NCI-H1436 (cell line): ENCODE measurements at places on chromosomes 5 and 9.

DNA sequence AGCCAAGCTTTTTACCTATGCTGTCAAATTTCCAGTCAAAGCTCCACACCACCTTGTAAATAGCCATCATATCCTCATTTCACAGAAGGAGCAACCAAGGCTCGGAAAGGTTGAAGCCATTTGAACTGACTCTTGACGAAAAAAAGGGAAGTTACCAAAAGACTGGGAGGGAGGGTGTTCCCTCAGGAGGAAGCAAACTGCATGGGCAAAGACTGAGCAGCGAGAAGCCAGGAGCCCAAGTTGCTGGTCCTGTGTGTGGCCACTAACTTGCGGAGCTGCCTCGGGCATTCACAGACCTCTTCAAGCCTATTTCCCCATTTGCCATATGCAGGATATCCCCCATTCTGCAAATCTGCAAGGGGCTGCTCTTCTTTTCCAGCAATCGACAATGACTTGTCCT is 37.4 kb downstream of the TTLL11 start:
- no peak for DNase-seq

GRCh38 chr9:106119176-106119575 is 424.8 kb downstream of the TMEM38B start:
- no peak for DNase-seq

- DNase-seq: peak; percentile 18
Observed at GRCh38 chr9:88076286-88077070, 61.8 kb downstream of the SPATA31C2 start.

GRCh38 chr9:90778746-90779145 is 22.9 kb upstream of the SYK start:
- DNase-seq: no peak

- peak; percentile 31 for DNase-seq
Observed at GRCh38 chr9:97529363-97530076, 28.1 kb downstream of the TMOD1 start.
